Left ventricle myocardium inferior (tissue), 1 donor: ENCODE measurements at places on chromosomes 12 and 14. TPM values are rescaled to one million over a fixed set of nuclear protein-coding genes. Genes with fewer than 3 reads are reported as not detected.

Gene STON2
- total RNA-seq, result 8.3 TPM

Gene PRH2
- not detected for total RNA-seq

Gene CCDC177
- total RNA-seq, result not detected

Gene ACOT6
- not detected for total RNA-seq

DNA sequence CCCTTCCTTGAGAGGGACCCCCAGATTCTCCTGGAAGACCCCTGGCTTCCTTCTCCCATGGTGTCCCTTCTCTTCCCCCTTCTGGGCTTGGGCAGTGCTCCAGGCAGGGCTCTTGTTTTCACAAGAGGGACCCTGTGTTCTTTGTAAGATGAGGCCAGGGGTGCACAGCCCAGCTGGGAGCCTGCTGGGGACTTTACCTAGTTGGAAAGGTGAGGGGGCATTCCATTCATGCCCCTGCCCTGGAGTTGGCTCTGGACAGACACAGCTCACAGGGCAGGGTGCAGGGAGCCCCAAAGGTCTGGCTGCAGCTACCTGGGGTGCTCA is 31.2 kb downstream of the ISCA2 start:
- no peak for DNase-seq

GRCh38 chr12:52975820-52976573 is 27.1 kb downstream of the KRT18 start:
- no peak for DNase-seq

GRCh38 chr12:102069707-102070106 is 7.9 kb upstream of the WASHC3 start:
- DNase-seq, result no peak

DNA sequence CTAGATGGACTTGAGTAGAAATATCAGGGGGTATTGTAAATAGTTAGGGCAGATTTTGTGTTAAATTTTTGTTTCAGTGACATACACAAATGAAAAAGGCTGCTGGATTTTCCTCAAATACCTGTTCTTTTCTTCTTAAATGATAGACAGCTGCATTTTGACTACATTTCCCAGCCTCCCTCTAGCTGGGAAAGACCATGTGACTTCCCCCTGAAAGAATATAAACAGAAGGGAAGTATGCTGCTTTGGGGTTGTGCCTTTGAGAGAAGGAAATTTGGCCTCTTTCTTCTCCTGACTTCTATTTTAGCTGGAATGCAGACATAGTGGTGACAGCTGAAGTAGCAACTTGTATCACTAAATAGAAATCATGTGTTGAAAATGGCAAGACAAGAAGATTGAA is 476.1 kb upstream of the SYT1 start:
- DNase-seq, result no peak

GRCh38 chr12:82857276-82857675 is 170.6 kb downstream of the TMTC2 start:
- DNase-seq, result no peak

DNA sequence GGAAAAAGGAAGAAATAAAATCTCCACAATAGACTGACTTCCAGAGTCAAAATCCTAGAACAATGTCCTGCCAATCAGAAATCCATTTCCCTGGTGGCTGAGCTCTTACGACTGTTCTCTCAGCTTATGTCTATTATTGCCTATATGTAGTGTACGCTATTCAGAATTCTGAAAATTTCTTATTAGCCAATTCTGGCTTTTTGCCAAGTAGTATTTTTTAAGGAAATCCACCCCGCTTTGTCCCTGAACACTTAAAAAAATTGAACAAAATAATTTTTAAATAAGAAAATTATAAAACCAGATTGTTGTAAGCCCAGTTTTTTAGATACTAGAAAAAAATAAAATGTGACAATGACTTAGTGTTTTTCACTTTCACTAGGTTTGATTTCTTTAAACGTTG is 143.0 kb downstream of the KCNA5 start:
- no peak for DNase-seq

DNA sequence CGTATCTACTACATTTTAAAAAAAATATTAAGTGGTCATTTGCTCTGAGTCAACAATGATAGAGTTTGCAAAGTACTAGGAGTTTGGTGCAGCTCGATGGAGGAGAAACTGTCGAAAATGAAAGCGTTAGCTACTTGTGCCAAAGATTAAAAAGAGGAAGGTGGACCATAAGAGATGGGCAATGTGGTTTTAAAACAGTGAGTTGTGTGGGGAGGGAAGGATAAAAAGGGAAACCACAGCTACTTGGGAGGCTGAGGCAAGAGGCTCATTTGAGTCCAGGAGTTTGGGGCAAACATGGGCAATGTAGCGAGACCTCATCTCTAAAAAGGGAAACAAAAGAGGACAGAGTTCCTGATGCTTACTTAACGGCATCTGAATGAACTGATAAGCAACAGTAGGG is 18.2 kb upstream of the STRAP start:
- DNase-seq, result no peak

GRCh38 chr14:100740196-100740825 is 13.6 kb downstream of the DLK1 start:
- no peak for DNase-seq

DNA sequence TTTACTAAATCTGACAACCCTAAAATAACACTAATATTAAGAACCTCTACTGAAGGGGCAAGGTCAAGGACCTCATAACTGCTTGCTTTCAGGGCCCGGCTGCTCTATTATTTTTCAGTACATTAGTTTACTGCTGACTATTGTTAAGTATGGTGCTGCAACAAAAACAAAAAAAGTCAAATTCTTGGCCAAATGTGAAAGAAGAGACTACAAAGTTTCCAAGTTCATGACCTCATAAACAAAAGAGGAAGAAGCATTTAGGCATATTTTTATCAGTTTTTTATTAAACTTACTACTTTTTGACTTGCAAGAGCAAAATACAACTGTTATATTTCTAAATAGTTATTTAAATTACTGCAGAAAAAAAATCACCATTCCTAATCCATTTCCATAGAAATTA is 109.8 kb upstream of the GPHB5 start:
- DNase-seq, result no peak

GRCh38 chr12:90004319-90005074 is 295.9 kb upstream of the ATP2B1 start:
- DNase-seq, result no peak

GRCh38 chr14:77547512-77548180 is 49.0 kb upstream of the ISM2 start:
- DNase-seq, result no peak

DNA sequence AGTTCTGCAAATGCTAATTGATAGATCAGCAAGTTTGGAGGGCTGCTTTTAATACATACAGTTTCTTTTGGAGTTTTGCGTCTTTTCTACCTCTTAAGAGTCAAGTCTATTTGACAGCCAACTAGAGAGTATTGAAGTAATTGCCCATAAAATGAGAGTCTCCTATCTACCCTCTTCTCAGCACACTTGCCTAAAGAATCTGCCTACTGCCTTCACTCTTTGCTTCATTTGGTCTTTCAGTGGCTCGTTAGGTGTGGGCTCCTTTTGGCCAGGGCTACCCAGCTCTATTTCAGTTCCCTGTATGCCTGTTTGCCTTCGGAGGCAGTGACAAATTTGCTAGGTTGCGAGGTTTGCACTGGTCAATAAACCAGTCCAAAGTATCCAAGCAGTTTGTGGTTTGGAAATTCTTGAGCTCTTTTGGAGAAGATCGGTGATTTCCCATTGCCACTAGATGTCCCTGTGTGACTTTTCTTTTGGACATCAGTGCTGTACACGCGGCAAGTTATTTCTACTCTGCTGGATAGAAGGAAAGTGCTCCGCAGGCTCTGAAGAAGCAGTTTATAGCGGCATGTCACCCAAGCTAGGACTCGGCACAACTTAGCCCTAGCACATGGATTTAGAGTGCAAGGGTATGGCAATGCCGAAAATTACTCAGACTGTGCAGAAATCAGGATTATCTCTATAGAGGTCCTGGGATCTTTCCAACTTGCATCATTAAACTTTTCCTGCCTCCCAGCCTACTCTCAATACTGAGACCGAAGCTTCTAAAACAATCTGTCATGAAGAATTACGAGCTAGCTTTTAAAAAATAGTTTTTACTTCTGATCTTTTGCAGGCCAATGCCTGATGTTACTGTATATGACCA is 38.6 kb downstream of the MGST1 start:
- no peak for DNase-seq

DNA sequence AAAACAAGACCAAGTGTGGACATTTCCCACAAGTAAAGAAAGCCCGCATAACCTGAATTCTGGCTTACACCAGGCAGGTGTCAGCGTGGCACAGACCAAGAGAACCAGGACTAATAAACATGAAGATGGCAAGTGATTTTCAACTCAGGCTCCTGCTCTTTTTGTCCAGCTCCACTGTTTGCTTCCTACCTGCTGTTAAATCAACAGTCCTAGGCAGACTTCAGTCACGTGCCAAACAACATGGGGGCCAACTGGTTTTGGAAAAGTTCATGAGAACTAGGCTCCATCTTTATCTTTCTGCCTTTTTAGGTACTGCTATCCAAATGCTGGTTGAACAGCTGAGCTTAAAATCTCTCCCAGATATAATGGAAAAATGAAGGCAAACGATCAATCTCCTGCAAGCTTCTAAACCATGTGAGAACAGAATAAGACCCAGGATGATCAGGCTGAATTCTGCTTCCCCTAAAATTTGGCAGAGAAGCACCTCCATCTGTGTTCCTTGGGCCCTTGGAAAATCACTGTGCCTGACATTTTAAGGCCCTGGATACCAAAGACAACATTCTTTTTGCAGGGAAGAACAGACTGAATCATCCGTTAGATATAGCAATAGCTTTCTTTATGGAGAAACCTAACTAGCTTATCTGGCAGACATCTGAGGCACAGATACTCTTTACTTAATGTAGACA is 215.6 kb upstream of the USP15 start:
- DNase-seq, result no peak

DNA sequence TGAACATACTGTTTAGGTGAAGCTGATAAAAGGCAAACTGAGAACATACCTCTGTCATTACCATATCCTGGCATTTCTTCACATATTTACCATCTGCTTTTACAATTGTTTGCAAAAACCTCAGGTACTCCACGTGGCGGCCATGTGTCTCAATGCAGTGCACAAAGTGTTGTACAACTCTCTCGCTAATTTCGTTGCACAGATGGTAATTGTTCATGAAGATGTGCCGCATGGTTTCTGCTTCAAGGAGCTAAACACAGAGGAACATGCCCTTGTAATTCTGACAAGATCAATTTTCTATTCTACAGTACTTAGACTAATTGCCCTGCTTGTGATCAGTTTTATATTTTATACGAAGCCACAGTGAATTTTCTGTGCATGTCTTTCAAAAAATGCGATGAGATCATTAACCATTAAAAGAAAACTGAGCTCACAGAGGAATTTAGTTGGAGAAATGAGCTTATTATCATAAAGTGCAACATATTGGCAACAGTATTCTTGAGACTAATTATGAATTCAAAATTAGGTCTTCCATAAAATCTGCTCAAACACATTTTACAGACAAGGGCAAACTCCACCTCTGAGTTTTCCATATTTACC is 233.8 kb downstream of the ITPR2 start:
- no peak for DNase-seq

GRCh38 chr12:105943525-105943924 is 195.2 kb downstream of the NUAK1 start:
- no peak for DNase-seq

DNA sequence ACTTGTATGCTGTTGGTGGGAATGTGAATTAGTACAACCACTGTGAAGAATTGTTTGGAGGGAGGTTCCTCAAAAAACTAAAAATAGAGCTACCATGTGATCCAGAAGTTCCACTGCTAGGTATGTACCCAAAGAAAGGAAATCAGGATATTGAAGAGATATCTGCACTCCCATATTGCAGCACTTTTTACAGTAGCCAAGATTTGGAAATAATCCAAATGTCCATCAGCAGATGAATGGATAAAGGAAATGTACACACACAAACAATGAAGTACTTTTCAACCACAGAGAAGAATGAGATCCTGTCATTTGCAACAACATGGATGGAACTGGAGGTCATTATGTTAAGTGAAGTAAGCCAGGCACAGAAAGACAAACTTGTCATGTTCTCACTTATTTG is 25.9 kb downstream of the TIGAR start:
- DNase-seq, result no peak

- no peak for DNase-seq
These were observed 235.8 kb downstream of the KSR2 start for GRCh38 chr12:117732761-117733548.

DNA sequence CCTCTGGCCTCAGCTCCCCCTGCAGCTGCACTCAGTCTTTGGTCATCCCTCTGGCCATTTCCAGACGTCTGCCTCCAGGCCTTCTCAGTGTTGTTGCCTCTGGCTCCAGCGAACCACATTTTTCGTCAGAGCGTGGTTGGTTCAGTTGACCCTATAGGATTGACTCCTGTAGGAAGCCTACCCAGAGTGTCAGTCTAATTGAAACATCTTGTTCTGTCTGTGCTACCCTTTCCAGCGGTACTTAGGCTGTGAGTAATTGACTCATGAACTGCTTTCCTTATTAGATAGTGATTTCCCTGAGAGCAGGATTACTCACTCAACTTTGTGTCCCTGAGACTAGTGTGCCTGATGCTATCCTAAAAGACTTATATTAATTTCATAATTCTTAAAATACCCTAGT is 373.2 kb downstream of the ATP23 start:
- DNase-seq, result no peak

DNA sequence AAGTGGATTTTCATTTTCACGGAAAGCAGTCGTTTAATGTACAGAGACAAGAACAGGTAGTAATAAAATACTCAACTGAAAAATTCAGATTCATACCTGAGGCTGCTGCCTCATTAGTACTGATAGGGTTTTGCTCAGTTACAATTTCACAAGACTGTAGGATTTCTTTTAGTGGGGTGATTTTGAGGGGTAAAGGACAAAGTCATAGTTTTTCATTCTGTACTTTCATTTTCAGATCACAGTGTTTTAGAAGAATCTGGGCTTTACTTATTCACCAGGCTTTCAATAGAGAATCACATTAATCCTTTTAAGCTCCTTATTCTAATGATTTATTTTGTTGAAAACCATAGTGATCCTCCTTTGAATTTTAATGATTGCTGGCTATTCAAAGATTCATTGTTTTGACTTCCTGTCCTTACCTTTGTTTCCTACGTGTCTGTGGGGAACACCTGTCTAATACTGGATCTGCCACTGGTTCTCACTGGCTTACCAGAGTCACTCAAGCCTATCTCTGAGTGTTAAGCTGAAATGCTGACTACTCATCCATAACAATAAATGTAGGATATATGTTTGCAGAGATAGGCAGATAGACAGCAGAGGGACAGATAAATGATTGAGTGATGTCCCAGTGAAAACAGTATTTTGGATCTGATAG is 243.8 kb upstream of the NPAS3 start:
- DNase-seq, result no peak

DNA sequence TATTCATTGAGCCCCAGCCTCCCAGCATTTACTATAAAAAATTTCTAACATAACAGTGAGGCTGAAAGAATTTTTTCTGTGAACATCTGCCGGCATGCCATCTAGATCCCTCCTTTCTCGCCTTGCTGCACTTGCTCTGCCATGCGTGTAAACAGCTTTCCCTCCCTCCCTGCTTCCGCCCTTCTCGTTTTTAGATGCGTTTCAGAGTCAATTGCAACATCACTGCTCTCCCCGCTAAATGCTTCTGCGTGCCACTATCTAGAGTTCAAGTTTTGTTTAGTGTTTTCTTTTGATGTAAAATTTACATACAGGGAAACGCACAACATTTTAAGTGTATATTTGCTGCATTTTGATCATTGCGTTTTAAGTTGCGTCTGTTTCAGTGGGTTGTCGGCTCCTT is 83.6 kb downstream of the CCDC92 start:
- no peak for DNase-seq

GRCh38 chr12:3246253-3246652 is 169.1 kb downstream of the TSPAN9 start:
- DNase-seq, result no peak
